ENCODE measurements at places on chromosomes 7 and 10.
A peak's percentile ranks its signal among the peaks of the same experiment; 100 is the strongest.

DNA sequence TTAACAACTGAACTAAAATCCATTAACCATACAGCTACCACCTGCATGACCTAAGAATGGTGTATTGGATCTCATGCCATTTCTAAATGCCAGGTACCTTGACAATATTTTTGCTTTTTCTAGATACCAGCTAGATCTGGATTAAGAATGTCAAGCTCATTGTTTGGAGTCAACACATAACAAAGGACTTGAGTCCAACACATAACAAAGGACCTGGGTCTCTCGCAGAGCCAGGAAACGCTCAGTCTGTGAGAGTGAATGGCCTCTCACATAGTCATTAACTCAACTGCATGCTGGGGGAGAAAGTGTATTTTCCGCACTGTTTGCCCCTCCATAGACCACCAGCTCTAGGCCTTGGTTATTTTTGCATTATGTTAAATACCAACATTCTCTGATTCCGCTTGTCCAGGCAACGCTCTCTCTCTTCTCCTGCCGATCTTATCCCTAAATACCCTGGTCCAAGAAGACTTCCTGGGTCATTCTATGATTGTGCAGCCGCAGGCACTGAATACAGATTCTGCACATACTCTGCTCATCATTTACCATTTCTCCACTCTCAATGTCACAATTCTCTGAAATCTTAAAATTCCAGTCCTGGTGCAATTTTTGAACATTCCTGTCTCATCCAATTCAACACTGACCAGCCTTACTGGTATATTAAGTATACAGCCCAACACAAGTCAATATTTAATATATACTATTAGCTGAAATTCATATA is 31.2 kb downstream of the ITIH5 start:
- no peak for DNase-seq

- DNase-seq = peak; percentile 26
These were observed 535 bp downstream of the BTRC start for GRCh38 chr10:101354328-101355071.

DNA sequence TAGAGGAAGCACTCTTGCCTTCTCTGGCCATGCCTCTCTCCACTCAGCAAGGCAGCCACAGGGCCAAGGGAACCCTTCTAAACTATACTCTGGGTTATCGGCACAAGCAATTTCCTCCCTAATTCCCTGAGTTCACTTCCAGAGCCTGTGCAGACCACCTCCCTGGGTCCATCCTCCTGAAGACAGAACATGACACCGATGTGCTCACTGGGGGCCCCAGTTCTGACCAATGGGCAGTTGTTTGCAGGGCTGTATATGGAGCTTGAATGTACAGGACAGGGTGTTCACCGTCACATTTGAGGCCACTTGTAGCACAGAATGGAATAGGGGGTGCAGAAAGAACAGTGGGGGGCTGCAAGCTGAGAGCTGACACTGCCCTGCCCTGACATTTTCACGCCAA is 77.7 kb downstream of the TFEC start:
- DNase-seq = no peak

DNA sequence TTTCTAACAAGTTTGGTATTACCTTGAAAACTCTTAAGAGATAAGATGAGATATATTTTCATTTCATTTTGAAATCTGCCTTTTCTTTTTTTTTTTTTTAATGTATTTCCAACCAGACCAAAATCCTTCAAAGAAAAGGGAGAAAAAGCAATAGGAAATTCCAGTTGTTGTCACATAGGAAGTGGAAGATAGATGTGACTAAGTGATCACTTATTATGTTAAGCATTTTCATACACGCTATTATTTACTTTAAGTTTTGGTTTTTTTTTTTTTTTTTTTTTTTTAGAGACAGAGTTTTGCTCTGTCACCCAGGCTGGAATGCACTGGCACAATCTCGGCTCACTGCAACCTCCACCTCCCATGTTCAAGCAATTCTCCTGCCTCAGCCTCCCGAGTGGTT is 197.2 kb upstream of the FRMD4A start:
- DNase-seq = no peak

DNA sequence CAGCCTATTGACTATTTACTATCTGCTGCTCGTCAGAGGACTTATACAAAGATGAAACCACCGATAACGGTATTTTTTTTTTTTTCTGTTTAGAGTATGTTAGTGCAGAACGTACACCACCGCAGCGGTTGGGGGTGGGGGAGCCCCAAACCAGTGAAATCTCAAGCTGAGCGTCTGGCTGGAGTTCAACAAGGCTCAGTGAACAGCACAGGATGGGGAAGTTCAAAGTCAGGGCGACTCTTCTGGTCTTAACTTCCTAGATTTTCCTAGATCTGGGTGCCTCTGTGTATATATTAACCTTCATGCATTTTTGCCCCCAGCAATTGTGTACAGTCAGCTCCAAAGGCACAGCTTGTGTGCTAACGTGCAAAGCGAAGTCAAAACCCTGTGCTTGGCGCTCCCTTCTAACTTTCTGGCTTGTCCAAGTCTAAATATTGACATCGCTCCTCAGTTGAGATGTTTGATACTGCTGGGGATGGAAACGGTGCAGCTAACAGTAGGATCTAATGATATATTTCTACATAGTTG is 1.1 kb downstream of the RHOBTB1 start:
- no peak for DNase-seq

DNA sequence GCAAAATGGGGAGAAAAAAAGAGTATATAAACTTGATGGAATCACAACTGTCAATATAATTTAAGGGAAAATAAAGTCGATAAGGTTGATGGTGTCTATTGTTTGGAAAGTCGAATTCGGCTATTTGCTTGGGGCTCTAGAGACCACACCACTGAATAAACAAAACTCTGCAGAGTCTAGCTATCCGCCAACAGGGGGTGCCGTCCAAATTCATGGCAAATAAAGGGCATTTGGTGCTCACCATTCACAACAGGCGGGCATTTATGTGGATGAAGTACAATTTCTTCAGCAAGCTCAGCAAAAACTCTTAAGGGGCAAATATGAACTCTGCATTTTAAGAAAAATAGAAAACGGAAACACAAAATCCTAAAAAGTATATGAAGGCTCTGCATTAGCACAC is 23.3 kb downstream of the CD36 start:
- DNase-seq = no peak

DNA sequence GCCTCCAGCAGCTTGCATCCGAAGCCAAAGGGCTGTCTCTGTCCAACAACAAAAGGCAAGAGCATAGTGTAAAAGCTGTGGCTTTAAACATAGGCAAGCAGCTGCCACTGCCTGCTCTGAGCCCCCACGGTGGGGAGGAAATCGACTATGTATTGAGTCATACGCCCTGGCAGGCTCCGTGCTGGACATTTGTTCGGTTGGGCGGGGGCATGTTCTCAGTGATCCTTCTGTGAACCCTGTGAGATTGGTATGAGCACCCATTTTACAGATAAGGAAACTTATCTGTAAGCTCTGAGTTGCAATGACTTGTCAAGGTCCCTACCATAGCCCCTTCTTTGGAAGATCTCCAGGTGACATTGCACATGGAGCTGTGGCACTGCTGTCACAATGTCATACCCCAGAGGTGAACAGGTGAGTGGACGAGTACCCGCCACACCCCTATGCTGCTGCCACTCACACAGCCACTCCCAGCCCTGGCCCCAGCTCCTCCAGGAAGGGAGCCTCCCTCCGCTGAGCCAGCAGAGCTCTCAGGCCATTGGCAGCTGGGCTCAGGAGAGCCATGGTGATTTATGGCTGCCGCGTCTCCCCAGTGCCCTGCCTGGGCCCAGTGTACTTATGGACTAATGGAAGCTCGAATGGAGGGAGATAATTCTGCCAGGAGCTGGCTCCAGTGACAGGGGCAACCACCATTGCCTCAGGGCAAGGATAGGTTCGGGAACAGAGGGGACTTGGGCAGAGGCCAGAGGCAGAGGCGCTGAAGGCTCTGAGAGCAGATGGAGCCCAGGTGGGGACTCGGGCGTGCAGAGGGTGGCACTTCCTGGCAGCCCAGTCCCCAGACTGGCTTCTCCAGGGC is 43.7 kb downstream of the UNC5B start:
- DNase-seq = no peak

- no peak for DNase-seq
These were observed 51.3 kb downstream of the ODAD2 start for GRCh38 chr10:27947540-27947939.

GRCh38 chr7:5525271-5526099 is 101.9 kb upstream of the TNRC18 start:
- DNase-seq = no peak

DNA sequence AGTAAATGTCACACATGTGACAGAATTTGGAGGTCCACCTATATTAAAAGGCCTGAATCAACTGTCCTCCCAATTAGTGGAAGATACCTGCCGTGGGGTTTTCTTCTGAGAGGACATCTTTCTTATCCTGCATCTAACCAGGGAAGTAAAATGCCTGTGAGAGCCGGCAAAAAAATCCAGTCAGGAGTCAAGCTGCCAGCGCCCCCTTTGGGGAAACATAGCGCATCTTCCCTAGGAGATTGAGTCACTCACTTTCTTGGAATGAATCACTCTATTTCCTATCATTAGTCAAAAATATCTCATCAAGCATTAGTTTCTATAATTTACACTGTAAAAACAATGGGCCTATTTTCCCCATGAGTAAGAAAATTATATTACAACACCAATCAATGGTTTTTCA is 66.4 kb upstream of the ANK3 start:
- no peak for DNase-seq

DNA sequence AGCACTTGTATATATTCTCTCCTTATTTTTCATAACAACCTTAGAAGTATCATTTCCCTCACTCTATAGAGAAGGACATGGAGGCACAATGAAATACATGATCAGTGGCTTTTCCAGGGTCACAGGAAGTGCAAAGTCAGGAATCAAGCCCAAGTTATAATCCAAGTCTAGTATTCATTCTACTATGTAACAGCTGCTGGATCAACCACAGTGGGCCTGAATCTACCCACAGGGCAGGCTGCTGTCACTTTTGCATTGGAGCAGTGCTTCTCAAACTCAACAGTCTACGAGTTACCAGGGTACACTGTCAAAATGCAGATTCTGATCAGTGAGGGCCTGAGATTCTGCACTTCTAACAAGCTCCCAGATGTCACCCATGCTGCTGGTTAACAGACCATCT is 18.3 kb downstream of the ZDHHC16 start:
- no peak for DNase-seq

GRCh38 chr7:154684666-154685563 is 318.0 kb downstream of the PAXIP1 start:
- no peak for DNase-seq

GRCh38 chr7:37353949-37354655 is 94.6 kb downstream of the ELMO1 start:
- DNase-seq = no peak

- DNase-seq = no peak
These were observed 59.4 kb downstream of the CDK14 start for GRCh38 chr7:90655566-90655965.

DNA sequence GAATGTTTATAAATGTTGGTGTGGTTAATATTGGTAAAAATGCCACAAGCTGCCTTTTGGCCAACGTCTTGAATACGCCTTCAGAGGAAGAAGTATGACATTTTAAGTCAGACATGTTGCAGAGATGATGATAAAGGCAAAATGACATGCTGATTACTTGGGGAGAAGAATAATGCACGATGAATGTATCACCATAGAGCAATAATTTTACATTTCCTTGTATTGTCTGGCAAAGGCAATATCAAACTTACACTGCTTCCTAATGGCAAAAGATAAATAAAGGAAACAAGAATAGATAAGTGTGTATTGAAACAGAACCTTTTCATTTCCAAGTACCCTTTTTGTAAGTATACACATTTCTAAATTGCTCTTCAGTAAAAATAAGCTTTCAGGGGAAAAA is 8.6 kb downstream of the MRC1 start:
- DNase-seq = no peak

- DNase-seq = no peak
These were observed 70.2 kb upstream of the PDSS1 start for GRCh38 chr10:26627324-26627723.

GRCh38 chr10:14613588-14613920 is 161.1 kb downstream of the FAM107B start:
- DNase-seq = no peak

GRCh38 chr10:132848291-132848701 is 62.3 kb upstream of the NKX6-2 start:
- DNase-seq = no peak

- DNase-seq = no peak
These were observed 2.8 kb downstream of the TET1 start for GRCh38 chr10:68562661-68563570.

- no peak for DNase-seq
These were observed 13.3 kb upstream of the C10orf53 start for GRCh38 chr10:49666054-49666615.

- DNase-seq = no peak
These were observed 15.0 kb downstream of the ARPC1A start for GRCh38 chr7:99340659-99341058.

GRCh38 chr10:77587416-77587790 is 50.2 kb downstream of the KCNMA1 start:
- DNase-seq = no peak

GRCh38 chr10:126930131-126930882 is 25.1 kb downstream of the DOCK1 start:
- DNase-seq = no peak

- DNase-seq = no peak
These were observed 121.1 kb downstream of the BBS9 start for GRCh38 chr7:33250421-33250871.

DNA sequence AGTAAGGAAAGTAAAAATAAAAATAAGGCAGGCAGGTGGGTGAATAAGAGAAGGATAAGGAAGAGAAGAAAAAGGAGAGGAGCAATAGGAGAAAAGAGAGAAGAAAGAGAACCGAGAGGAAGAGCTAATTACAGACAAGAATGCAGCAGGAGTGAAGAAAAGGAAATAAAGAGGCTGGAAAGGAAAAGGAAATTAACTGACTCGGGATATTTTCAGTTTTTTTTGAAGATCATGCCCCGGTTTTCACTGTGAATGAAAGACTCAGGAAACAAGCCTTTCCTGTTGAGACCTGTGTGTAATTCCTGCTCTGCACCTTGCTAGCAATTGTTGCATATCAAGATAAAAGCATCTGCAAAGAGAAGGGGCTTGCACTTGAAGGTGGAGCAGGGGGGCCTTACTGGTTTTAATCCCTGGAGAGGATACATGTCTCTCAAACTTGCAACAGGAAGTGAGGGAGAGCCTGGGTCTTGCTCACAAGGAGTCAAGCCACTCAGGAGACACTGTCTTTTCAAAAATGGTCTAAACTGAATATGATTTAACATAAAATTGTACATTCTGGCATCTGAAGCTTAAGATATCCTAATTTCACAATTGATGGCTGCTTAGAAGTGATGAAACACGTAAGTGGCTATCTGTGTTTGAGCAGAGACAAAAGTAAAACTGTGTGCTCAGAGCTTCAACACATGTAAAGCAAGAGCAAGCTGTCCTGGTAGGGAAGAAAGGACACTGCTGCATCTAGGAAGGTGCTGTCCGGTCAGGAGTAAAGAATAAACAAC is 157.6 kb downstream of the FAM107B start:
- DNase-seq = no peak

Data from NCI-H1930 (cell line).